ENCODE measurements at places on chromosomes 2 and 18.

- DNase-seq: no peak
These were observed 66.4 kb downstream of the SH3RF3 start for GRCh38 chr2:109195193-109196045.

GRCh38 chr2:21890716-21891115 lies 766.9 kb downstream of the TDRD15 start:
- DNase-seq: no peak

- no peak for DNase-seq
These were observed 54.0 kb downstream of the ST6GAL2 start for GRCh38 chr2:106831816-106832569.

- no peak for DNase-seq
These were observed 232.3 kb upstream of the KCNJ3 start for GRCh38 chr2:154466226-154466625.

DNA sequence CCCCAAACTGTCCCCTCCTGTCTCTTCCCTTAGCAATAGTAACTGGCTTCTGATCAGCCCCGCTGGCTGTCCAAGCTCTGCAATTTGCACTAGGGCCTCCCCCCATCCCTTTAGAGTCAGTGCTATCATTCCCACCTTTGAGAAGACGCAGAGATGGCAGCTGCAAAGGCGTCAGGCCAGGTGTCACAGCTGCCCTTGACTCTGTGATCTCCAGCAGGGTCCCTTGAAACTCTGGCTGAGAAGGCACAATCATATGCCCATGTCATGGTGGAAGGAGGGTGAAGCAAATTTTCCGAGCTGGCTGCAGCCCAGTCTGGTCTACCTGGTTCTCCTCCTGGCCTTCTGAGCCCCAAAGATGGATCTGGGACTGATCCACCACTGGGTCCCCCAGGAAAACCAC lies 49.2 kb upstream of the TEX51 start:
- DNase-seq: no peak

DNA sequence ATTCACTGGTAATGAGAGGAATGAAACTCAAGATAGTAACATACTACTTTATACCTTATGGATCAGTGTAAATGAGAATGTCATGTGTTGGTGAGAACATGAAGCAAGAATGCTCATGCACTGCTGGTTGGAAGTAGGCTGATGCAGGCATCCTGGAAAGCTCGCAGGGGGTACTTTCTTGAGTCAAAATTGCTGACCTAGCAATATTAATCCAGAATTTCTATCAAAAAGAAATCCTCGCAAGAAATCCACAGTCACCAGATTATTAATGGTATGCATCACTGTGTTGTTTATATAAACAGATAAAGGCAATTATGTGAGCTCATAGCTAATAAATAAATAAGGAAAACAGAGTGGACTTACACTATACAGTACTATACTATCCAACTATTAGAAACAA lies 713.7 kb upstream of the PKDCC start:
- no peak for DNase-seq

DNA sequence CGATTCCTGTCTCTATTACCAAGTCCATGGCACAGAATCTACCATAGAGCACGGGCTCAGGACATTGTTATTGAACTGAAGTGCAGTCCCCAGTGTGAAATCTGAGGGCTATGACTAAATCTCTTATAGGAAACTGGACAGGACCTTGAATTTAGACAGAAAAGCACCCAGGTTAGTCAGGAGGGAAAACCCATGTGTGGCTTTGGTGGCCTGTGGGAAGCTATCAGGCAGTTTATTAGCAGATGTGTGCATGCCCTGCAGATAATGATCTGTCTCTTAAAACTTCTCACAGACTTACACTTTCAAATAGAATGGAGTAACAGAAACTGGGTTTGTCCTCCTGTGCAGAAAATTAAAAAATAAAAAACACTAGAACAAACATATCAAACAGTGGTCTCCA lies 610.0 kb upstream of the RAB6C start:
- peak; percentile 30 for DNase-seq

GRCh38 chr2:107542314-107542740 lies 284.4 kb upstream of the RGPD4 start:
- no peak for DNase-seq

DNA sequence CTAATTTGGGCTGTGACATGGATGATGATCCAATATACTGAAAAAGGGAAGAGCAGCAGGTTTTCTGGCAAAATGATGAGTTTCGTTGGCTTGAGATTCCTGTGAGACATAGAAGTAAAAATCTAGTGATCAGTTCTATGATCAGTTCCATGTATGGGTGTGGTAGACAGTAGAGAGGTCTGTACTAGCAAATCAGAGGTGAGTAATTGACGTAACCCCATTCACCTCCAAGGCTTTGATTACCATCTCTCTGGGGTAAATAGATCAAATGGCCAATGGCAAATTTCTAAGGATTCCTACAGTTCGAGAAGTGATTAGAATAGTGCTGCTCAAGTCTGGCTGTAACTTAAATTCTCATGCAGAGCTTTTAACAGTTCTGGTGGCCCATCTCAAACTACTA lies 6.4 kb downstream of the ITGA4 start:
- DNase-seq: no peak

DNA sequence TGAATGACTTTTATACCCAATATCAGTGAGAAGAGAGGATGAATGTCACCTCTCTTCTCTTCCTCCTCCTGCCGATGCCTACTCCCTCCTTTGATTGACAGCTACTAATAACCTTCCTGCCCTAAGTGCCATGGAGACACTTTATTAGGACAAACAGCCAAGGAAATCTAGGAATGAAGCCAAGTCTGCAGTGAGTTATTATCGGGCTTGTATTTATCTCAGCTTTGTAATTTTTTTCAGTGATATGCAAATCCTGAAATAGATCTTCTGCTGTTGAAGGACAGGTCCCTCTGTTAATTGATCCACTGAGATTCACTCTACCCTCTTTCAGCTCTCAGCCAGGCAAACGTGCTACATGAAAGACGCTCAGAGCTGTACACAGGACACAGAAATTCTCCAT lies 686.7 kb downstream of the TMEM182 start:
- DNase-seq: no peak

DNA sequence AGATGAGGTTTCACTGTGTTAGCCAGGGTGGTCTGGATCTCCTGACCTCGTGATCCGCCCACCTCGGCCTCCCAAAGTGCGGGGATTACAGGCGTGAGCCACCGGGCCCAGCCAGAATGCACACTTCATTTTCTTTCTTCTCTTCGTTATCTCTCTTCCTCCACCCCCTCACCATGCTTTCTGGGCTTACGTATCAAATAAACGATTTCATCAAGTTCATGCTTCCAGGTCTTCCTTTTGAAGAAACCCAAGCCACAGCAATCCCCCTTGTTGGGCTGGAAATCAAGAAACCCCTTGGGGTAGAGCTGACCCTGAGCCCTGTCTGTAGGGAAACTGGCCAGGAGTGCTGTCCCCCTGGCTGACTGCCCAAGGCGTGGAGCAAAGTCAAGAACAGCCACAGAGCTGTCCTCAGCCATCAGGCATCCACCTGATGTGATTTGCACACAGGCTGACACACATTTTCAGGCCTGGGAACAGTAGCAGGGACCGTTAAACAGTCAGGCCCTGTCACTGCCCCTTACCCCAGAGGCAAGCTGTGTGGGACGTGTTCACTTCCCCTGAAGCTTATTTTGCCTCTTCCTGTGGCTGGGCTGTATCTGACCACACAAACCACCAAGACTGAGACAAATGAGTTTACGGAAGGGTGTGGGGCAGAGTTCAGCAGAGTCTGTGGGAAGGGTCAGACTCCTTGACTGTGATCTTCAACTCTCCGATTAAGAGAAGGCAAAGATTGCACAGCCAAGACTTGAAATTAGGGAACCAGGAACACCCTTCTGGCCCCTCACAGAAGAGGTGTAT lies 15.1 kb upstream of the NMUR1 start:
- DNase-seq: peak; percentile 86

GRCh38 chr2:231693956-231694355 lies 14.4 kb upstream of the PTMA start:
- DNase-seq: no peak

DNA sequence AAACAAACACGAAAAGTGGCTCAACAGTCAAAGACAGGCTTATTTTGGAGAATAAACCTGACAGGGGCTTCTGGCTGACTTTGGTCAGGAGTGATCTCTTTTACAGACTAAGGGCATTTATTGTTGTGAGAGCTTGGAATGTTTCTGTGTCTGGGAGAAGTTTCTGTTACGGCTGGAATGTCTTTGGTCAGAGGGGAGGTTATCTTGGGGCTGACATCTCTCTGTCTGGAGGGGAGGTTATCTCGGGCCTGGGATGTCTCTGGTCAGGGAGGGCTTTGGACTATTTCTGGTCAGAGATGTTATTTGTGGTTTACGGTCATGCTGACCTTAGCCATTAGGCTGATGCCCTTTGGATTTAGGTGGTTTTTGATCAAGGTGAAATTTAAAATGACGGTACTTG lies 345.5 kb upstream of the FSIP2 start:
- no peak for DNase-seq

- no peak for DNase-seq
These were observed 250.5 kb upstream of the ATP5MC3 start for GRCh38 chr2:175432021-175432420.

DNA sequence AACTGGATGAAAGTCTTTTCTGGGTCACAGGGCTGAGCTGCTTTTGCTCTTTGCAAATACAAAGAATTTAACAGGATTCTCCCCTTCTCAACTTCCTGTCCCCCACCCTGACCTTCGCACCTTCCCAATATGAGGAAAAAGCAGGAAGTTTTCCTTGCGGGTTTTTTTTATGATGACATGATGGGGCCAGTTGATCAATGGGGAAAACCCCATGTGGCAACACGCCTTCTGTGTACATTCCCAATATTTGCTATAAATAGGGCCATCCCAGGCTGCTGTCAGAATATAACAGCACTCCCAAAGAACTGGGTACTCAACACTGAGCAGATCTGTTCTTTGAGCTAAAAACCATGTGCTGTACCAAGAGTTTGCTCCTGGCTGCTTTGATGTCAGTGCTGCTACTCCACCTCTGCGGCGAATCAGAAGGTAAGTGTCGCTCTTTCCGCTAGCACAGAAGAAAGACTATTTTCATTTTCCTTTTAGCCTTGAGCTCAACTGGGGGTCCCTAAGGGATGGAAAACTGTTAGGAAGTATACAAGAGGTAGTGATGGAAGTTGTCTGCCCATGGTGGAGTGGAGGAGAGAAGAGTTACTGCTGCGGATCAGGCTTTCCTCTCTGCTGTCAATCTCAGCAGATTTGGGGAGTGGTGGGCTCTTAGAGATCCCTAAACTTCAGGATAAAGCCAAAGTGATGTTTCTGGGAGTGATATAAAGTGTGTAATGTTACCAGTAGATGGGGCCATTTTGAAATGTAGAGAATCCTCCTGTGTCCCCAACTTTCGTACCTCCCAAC lies at the start of gene CCL20:
TSS of gene CCL20 (plus strand) at position 281 of the 792 bp plus-strand sequence. CDS start at position 351, 70 bp downstream.
- DNase-seq: no peak

- no peak for DNase-seq
These were observed 37.6 kb downstream of the CCBE1 start for GRCh38 chr18:59659508-59660170.

GRCh38 chr2:177716484-177716883 lies 323.9 kb downstream of the AGPS start:
- DNase-seq: no peak

DNA sequence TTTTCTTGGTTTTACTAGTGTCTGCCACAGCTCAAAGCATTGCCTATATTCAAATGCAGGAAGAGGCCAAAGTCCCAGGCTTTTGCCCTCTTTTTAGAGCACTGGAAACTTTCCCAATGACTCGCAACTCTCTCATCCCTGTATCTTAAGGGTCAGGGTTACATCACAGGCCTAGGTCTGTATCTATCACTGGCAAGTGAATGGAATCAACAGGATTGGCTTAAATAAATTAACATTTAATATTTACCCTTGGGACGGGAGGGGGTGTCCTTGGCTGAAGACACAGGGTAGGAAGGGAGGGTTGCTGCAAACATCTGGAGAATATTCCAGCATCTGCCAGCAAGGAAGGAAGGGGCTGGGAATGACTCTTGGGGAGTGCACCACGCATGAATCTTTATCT lies 242.6 kb downstream of the SLC4A3 start:
- DNase-seq: no peak
